ENCODE measurements at places on chromosomes 5 and 9.
A peak's percentile ranks its signal among the peaks of the same experiment; 100 is the strongest.

DNA sequence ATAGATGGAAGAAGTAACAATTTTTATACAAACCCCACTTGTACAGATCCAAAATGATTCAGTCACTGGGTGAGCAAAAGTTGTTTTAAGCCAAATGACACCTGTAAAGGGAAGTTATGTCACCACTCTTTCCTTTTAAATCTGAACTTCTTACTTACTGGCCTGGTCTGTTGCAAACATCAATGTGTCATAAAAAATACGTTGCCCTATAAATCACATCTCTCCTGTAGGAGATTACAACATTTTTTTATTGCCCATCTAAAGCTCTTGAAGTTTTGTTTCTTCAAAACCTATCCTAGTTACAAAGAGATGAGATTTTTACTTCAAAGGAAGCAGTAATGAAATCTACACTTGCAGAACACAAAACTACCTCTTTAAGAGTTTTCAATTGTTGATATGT is 1087.8 kb upstream of the DMAC1 start:
- DNase-seq, result no peak

- DNase-seq, result no peak
These were observed 164.5 kb downstream of the SPATA31D1 start for GRCh38 chr9:82153032-82153431.

DNA sequence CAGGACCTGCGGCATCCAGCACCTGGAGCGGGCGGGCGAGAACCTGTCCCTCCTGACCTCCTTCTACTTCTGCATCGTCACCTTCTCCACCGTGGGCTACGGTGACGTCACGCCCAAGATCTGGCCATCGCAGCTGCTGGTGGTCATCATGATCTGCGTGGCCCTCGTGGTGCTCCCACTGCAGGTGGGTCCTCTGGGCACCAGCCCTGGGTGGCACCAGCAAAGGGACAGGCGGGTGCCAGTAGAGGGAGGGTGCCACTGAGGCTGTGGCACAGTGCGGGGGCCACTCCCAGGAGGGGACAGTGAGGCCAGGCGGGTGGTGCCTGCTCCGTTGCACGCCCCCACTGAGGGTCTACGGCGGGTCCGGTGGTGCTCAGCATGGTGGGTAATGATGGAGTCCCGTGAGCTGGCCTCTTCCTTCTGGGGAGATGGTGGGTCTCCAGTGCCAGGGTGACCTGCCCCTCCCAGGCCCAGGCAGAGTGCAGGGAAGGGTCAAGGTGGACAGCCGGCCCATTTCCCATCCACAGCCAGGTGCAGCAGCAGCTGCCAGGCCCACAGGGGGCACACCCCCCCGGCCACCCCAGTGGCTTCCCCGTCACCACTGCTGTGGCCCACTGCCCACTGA is 57.8 kb downstream of the KCNT1 start:
- no peak for DNase-seq

DNA sequence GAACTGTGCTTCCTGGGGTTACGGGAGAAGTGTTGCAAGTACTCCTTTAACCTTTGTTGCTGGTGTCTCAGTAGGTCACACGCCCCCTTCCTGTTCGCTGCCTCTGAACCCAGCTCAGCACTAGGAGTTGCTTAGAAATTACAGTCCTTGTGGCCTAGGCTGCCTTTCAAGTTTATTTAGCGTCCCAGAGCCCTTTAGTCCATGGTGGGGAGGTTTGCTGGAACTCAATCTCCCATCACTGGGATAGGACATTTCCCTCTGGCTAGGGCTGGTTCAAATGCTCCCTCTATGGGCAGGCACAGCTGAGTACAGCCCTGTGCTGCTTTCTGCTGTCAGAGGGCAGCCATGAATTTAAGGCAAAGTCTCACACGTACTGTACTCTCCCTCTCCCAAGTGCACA is 4.7 kb downstream of the IFNA8 start:
- peak; percentile 8 for DNase-seq

GRCh38 chr5:175814691-175815090 is 56.7 kb upstream of the CPLX2 start:
- no peak for DNase-seq

DNA sequence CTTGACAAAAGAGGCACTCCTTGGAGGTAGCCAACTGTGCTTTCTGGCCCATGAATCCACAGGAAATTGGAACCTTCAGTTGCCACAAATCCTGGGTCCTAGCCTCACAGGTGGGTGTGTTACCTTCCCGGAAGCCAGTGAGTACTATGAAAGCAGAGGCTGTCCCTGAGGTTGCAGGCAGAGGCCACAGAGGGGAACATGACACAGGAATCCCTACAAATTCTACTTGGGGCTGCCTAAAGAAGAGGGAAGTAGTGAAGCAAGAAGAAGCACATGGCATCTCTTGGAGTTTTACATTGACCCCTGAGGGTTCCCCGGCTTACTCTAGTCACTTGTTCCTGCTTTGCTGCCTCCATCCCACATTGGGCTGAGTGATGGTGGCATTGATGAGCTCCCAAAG is 2.6 kb downstream of the SLC22A5 start:
- DNase-seq, result no peak

GRCh38 chr5:64834037-64834436 is 65.3 kb downstream of the CWC27 start:
- no peak for DNase-seq

- no peak for DNase-seq
These were observed 20.4 kb downstream of the FBLL1 start for GRCh38 chr5:168549554-168549953.

DNA sequence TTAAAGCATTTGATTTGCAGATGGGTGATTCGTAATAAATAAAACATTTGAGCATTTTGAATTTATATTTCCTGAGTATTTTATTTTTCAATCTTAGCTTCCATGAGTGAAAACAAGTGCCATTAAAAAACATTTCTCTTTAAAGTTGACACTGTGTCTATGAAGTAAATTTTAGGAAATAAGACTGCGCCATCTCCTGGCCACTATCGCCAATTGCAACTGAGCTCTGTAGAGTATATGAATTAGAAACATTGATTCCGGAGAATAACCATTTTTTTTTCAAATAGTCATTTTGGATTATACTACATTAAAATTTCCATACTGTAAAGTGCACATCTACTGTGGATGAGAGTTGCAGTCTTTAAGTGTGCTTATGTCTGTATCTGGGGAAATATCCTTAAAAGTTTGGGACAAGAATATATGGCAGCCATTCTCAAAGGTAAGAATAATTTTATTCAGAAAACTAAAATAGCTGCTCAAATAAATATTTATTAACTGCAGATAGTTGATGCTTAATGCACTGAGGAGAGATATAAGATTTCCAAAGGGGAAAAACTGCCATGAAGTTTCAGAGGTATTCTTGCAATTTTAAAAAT is 5.9 kb downstream of the DMRTA1 start:
- DNase-seq, result peak; percentile 43
